ENCODE measurements at places on chromosomes 3 and 15. TPM values are rescaled to one million over a fixed set of nuclear protein-coding genes. Genes with fewer than 3 reads are reported as not detected.

- DNase-seq = no peak
Observed at GRCh38 chr3:58307639-58308215, 1.4 kb downstream of the HTD2 start.

DNA sequence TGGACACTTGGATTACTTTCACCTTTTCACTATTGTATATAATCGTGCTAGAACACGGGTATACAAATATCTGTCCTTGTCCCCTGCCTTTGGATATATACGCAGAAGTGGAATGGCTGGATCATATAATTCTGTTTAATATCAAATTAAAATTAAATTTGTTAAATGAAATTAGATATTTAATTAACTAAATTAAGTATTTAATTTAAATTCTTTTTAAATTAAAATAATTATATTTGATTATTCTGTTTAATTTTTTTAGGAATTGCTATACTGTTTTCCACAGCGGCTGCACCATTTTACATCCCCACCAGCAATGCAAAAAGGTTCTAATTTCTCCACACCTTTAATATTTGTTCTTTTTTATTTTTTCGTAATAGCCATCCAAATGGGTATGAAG, 84.3 kb downstream of the DOCK3 start:
- no peak for DNase-seq

DNA sequence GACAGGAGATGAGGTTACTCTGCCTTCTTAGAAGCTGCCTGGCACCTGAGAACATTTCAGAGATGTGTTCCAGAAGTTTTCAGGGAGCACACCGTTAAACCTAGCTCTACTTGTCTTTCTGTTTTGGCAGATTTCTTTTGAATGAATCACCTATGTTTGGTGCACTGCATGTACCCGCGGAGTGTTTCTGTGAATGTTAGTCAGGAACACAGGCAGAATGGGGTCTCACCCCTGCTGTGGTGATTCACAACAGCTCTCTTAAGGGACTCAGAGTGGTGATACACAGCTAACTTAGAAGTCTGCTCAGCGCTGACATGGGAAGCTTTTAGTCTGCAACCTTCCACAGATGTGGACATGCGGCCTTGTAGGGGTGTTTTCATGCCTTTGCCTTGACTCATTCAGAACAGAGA, 24.0 kb downstream of the TSEN2 start:
- no peak for DNase-seq

DNA sequence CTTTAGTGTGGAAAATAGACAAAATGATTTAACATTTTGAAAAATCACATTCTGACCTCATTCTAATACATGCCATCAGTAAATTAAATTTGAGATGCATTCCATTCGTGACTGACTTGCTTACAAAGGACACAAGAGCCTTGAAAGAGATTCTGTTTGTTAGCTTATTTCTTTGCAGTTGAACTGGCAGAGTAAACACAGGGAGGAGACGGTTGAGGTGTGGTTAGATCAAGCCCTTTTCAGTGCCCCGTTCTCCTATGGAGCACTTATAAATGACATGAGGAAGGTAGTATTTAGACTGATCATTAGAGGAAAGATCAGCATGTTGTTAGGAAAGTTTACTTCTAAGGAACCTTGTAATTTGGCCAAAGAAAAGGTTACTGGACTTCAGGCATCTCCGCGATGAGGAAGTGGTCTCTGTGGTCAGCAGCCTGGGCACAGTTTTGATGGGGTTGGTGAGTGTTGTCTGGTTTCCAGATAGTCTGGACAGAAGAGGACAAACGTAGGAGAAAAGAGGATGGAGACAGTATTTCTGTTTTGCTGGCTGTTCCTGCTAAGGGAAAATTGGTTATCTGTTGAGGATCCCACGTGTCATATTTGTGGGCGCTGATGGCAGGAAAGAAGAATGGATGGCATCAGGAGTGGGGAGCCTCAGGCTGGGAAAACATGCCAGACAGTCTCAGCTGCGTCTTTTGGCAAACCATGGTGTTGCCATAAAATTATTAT, 328.9 kb upstream of the TBL1XR1 start:
- no peak for DNase-seq

DNA sequence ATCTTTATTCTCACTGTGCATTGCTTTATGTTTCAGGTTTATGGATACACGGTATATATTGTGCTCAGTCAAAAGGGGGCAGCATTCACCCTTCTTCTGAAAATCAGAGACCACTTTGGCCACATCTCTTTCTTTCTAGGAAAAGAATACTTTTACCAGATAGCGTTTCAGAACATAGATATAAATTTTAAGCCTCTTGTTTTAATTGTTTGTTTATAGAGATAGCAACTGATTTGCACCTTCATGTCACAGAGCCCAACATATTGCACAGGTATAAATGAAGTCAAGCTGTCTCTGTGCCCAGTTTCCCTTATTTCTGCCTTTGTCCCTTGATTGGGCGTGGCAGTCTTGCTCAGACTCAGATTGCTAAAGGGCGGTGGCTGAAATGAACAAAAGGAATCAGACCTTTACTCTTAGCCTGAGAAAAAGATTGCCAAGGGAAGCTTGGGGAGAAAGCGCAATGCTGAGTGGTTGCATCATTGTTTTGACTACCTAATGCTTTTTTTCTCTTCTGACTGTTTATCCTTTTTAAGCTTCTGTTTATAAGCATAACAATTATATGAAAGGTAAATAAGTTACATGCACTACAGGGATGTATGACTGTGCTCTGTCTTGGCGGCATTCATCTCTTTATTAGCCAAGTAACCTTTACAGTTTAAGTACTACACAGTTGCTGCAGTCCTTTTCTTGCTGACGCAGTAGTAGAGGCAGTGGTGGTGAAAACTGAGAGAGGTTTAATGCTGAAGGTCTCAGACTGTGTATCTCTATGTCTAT, 70.8 kb upstream of the ZBTB20 start:
- no peak for DNase-seq

- no peak for DNase-seq
Observed at GRCh38 chr15:70140025-70140542, 42.4 kb upstream of the TLE3 start.

Gene FOXB1
- not detected for total RNA-seq

Gene SYNPR
- total RNA-seq = not detected

Gene ZBED2
- 0.32 TPM for total RNA-seq

Gene C3orf85
- total RNA-seq = not detected

Gene CKMT1B
- 0.13 TPM for total RNA-seq
